ENCODE measurements at places on chromosomes 12 and 14. TPM values are rescaled to one million over a fixed set of nuclear protein-coding genes. Genes with fewer than 3 reads are reported as not detected.

- DNase-seq: peak; percentile 49
These were observed 105.1 kb downstream of the TMTC3 start for GRCh38 chr12:88247241-88247643.

- peak; percentile 43 for DNase-seq
These were observed 98.8 kb downstream of the CALM1 start for GRCh38 chr14:90495357-90496276.

- DNase-seq: peak; percentile 7
These were observed 96.7 kb downstream of the ETV6 start for GRCh38 chr12:11746024-11746771.

- peak; percentile 78 for DNase-seq
These were observed 71.6 kb upstream of the STXBP6 start for GRCh38 chr14:25121337-25122129.

DNA sequence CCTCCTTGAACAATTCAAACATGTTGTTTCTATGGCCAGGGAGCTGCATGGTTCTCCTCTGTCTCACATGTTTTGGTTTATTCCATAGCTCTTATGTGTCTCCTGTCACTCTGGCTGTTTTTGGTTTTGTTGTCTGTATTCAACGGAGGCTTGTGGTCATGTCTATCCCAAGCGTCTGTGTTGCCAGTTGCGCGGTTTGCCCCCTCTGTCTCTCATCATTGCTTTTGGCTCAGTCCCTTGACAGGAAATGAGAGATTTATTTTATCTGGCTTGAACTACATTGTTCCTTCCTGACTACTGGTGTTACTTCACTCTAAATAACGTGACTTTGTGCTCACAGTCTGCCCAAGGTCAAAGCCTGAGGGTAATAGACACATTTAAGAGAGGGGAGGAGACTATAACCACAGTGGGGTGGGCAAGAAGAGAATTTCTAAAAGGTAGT is 96.4 kb upstream of the SOX5 start:
- peak; percentile 86 for DNase-seq

DNA sequence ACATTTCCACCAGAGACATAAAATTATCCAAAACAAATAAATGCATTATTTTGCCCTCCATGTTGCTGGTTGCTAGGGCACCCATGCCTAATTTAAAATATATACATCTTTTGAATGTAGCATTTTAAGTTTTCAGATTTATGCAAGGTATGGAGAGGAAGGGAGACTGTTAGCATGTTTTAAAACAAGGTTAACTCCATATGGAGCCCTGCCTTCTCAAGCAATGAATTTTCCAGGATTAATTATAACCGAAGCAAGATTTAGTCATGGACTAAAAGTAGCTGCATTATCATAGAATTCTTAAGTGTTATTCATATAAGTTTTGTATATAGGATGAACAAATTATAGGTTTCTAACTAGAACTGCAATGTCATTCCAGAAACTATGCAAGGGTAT is 37.2 kb downstream of the TRMT5 start:
- no peak for DNase-seq

DNA sequence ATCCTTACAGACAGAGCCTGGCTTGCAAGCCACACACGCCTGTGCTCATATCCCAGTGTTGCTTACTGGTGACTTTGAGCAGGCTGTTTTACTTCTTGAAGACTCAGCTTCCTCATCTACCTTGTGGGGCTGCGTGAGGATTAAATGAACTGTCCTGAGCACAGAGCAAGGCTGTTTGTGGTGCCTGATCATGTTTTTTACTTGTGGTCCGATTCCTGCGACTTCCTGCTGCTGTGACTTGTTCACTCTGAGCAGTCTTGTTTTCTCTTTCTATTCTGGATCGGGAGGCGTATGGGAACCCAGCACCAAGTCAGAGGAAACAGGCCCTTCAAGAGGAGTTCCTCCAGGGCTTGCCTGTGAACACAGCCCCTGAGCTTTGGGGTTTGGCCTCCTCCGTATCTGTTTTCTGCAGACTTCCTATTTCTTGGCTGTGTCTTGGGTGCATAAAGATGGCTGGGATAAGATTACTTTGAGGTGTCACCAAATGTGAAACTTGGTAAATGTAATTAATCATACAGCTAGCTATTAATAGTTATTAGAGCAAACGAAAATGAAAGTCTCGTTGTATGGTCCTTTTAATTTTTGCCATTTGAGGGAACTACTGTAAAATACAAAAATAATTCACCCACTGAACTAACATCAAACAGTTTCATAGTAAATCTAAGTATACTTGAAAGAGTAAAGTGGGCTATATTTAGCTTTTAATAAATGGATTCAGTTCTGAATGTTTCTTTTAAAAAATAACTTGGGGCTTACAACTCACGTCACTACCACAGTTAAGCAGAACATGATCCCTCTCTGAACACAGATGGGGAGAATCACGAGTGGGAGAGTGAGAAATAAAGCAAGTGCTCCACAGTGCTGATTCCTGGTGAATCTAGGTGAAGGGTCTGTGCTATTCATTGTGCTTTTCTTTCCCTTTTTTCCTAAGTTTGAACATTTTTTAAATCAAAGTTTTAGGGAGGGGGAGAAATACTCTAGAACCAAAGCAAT is 251.5 kb downstream of the FOXN3 start:
- DNase-seq: no peak

DNA sequence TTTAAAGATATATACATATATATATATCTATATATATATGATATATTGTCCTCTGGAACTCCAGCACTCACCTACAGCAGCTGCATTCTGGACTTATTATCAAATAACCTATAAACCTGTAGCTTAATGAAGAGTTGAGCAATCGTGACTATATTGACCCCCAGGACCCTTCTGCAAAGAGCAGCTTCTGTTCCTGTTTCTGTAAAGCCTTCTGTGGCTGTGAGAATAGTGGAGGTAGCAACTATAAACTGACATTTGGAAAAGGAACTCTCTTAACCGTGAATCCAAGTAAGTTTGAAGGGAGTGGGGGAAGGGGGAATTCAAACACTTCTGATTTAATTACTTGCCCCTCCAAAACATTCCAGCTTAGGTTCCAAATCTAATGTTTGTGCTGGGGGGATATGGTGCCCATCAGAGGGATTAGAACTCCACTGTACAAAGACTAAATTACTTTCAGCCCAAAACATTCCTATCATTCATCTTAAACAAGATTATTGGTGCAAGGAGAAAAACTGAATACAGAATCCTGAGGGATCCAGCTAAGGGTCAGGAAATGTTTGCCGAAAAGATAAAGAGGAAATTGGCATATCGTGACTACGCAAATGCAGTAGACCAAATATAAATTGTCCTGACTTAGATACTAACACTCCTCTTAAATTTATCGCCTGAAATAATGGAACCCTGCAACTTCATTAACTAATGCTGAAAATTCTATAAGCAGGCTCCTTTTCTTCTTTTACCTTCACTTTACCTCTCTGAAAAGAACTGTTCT is 106.1 kb downstream of the DAD1 start:
- no peak for DNase-seq

- DNase-seq: peak; percentile 41
These were observed 55.2 kb downstream of the TMCC3 start for GRCh38 chr12:94595152-94595551.

DNA sequence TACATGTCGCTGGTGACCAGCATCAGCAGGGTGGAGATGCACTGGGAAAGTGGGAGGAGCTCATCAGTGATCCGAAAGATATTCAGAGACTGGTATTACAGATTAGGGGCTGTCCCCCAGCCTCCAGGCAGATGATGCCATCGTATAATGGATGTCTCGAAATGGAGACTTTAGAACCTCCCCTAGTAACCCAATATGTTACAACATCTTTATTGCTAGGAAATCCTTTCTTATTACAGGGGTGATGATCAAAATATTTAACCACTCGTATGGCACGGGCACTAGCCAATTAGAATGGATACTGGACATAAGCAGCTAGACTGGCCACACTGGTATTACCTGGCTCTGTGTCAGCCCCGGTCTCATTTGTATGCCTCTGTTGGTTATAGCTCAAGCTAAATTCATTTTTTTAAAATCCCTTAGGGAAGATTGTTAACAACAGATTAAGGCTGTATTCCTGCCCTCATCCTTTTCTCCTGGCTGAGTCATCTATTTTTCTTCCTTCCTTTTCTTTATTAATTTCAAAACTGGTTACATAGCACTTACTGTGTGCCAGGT is 10.8 kb upstream of the CEBPE start:
- no peak for DNase-seq

DNA sequence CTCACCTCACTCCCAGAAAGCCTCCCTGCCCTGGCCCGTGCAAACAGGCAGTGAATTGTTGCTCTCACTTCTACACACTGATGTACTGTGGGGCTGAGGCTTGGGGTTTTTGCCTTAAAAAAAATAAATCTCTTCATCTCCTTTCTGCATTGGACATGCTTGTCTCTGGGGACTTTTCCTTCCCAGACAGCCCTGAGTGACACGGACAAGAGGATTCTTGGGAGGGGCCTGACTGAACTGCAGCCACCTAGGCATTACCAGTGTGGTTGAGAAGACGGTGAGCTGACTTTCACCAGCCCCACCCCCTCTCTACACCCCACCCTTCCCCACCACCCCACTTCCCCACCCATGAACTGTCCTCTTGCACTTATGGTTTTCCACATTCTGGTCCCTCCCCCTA is 51.6 kb upstream of the PARP11 start:
- no peak for DNase-seq

DNA sequence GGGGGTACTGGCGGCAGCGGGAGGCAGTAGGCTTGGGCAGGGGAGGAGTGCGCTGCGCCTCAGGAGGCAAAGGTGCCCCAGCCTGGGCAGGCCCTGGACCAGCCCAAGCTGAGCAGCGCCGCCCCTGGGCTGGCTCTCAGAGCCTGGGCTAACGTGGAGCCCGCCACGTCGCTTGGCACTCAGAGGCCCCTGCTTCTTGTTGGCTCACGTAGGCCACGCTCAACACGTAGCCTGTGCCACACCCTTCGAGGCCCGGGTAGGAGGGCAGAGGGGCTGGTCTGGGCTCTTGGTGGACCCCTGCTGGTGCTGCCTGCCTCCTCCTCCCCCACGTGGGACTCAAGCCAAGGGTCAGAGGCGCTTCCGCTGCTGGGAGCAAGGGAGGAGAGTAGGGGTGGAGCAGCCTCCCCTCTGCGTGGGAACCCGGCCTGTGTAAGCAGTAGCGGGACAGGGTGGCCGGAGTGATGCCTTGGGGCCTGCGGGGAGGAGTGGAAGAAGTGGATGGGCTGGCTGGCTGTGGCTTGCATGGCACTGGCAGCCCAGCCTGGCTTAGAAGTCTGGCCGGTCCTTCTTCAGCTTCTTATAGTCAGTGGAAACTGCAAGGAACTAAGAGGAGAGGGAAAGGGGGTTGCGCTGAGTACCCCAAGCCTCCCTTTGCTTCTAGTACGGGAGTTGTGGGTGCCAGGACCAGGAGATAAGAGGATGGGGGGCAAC is 5.7 kb downstream of the SHMT2 start:
- DNase-seq: peak; percentile 78

GRCh38 chr14:100641274-100641860 is 54.1 kb upstream of the BEGAIN start:
- DNase-seq: peak; percentile 25

DNA sequence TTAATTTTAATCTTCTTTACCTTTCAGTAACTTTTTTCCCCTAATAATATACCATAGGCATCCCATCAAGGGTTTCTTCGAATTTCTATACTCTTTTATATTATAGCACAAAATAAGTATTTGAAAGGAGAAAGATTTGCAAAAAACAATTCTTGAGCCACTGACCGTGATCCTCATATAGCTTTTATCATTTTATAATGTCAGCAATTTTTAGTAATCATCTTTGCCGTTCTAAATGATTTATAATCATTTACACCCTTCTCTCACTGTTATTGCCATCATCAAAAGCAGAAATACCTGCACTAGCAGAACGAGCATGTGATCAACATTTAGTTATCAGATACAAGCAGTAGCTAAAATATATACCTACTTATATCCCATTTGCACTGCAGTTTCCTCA is 16.9 kb downstream of the PTPRQ start:
- no peak for DNase-seq

- peak; percentile 10 for DNase-seq
These were observed 707 bp downstream of the G2E3 start for GRCh38 chr14:30559638-30560091.

GRCh38 chr14:75283162-75283832 is 4.7 kb downstream of the FOS start:
- no peak for DNase-seq

DNA sequence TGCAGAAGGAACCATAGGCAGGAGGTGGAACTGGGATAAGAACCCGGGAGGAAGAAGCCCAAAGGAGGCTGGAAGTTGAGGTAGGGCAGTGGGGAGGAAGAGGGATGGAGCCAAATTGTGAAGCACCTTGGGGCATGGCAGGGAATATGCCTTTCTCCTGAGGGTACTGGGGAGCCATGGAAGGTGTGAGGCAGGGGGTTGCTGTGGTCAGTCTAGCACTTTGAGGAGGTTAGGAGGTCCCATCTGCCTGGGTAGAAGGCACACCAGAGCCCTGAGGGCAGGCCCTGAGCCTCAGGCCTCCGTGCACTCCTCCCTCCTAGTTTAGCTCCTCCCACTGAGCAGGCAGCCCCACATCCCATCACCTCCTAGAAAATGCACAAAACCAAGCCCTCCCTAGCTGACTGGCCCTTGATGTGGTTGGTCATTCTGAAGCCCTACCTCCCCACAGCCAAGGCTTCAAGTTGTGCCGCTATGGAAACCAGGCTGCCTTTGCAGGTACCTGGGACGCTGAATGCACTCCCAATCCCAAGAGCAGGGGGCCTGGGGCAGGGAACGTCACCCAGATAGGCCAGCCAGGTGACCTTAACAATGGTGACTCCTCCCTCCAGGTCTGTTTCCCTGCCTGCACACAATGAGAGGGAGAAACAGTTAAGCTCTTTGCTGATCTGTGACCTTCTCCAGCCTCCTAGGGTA is 15.1 kb downstream of the PHETA1 start:
- DNase-seq: no peak

Gene AKAP3
- 1.9 TPM for total RNA-seq

Gene GALC
- total RNA-seq: not detected

Gene RNASE11
- total RNA-seq: not detected

Gene AHNAK2
- total RNA-seq: 4.4 TPM

Gene B3GNT4
- total RNA-seq: 0.29 TPM

Gene TESPA1
- 11.7 TPM for total RNA-seq

Gene RIMBP2
- 0.06 TPM for total RNA-seq
